Subcutaneous adipose tissue (tissue), 4 donors: ENCODE measurements at places on chromosomes 13 and 19. TPM values are rescaled to one million over a fixed set of nuclear protein-coding genes. Genes with fewer than 3 reads are reported as not detected.

The PSG2 gene
- not detected for total RNA-seq

The TEX101 gene
- not detected for total RNA-seq

The MAST1 gene
- not detected for total RNA-seq

The AMER2 gene
- total RNA-seq = not detected

The KL gene
- 9.6 TPM for total RNA-seq

The OVOL3 gene
- not detected for total RNA-seq

The SELENOV gene
- not detected for total RNA-seq
